ENCODE measurements at places on chromosomes 6 and 20.

DNA sequence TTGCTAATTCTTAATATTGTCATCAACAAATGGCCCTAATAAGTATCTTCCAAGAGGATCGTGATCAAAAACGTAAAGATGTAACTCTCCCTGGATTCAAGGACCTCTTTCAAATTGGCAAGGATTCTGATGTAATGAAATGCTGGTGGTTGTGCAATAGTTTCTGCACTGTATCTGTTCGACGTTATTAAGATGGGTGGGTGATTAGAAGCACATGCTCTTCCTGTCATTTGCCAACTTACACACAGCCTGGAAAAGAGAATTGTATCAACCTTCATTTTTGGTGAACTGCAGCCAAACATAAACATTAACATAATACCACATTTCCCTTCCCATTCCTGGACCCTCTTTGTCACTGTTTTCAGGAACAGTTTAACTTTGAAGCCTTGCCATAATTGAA is 9.8 kb downstream of the FOXQ1 start:
- DNase-seq = no peak

GRCh38 chr20:40599987-40600386 is 89.0 kb downstream of the MAFB start:
- no peak for DNase-seq

GRCh38 chr20:8578161-8578865 is 446.2 kb downstream of the PLCB1 start:
- DNase-seq = no peak

DNA sequence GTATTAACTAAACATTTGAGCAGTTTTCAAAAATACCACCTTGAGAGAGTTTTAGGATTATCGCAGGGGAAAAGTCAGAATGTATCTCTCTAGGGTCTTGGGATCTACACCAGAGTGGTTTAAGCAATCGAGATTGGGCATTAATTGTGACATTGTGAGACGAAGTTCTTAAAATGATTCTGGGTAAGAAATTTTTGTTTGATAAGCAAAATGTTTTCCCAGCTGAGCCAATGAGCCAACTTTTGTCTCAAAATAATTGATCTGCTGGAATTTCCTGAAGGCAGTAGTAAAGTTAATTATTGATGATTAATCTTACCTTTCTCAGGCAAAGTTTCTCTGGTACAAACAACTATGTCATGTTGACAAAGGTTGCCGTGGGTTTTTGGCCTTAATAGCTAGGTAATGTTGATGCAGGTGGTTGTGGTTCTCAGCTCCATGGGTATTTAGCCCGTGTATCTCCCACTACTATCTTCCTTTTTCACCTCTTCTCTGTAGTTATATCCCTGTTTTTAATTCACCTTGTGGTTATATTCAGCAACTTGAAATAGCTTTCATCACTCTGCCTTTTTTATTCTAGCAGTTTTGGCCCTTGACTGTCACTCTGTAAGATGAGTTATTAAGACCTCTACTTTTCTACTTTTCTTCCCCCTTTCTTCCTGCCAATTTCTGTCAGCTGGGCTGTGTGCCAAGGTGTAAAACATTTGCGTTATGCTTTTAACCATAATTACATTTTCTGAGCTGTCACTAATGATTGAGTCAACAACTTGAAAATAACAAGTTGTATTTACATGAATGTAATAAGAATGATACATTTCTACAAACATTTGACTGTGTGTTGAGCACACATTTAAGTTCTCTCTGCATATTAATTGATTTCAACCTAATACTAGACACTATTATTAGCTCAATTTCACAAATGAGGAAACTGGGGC is 368.3 kb upstream of the BTBD3 start:
- DNase-seq = no peak

DNA sequence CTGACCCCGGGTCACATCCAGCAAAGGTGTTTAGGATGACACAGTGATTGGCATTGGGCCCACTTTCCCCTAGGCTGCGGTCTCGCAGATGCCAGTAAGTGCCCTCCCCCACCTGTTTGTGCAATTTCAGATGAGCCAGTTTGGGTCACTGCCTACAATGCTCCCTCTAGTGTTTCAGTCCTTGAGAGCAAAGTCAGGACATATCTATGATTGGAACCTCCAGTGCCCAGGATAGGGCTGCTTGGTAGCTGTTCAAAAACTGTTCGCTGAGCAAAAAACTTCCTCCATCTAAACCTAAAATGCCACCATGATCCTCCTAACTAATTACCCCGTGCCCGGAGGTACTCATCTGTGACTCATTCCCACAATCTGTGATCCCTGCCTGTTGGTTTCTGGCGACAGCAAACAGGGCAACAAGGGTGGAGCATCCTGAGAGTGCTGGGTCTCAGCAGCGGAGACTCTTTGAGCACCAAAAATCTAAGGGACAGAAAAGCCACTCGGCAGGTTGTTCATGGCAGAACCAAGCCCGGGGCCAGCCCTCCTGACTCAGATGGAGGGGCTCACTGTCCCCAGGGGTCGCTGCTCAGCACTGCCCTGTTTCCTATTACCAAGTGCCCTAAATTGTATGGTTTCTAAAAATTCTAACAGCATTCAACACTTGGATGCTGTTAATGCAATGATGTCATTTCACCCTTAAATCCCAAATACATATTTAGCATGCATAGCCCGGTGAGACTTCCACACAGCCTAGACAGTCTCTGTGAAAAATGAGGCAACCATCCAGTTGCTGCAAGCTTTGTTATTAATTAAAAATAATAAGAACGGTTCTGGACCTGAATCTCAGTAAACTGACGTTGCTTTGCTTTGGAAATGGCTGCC is 5.0 kb downstream of the VSX1 start:
- DNase-seq = no peak

DNA sequence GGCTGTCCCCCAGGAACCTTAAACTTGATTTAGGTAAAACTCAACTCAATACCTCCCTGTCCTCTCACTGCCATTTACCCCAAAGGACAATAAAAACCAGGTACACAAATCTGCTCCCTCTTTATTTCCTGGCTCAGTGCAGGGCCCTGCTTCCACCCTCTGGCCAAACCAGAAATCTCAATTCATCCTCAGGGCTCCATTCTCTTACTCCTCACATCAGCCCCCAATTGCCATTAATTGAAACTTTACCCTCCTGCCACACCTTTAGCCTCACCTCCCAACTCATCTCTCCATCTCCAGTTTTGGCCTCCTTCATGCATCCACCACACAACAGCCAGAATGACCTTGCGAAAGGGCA is 10.5 kb downstream of the ZBTB2 start:
- no peak for DNase-seq

GRCh38 chr6:13395272-13396237 is 67.2 kb upstream of the TBC1D7 start:
- DNase-seq = peak; percentile 71

DNA sequence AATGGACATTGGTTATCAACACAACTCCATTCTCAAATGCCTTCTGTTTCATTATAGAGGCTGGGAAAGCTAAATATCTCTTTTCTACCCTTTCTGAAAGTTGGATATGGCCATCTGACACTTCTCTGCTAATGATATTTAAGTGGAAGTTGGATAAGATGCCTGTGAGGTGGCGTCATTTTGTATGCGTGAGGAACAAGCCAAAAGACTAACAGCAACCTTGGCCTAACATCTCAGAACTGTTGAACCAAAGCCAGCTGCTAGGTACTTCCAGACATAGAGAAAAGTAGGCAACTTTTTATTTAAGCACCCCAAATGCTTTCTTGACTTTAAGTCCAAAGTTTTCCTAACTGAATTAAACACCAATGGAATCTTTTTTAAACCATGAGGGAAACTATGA is 708.4 kb downstream of the CD109 start:
- DNase-seq = no peak

- DNase-seq = no peak
These were observed 10.4 kb upstream of the FOXP4 start for GRCh38 chr6:41535766-41536165.

DNA sequence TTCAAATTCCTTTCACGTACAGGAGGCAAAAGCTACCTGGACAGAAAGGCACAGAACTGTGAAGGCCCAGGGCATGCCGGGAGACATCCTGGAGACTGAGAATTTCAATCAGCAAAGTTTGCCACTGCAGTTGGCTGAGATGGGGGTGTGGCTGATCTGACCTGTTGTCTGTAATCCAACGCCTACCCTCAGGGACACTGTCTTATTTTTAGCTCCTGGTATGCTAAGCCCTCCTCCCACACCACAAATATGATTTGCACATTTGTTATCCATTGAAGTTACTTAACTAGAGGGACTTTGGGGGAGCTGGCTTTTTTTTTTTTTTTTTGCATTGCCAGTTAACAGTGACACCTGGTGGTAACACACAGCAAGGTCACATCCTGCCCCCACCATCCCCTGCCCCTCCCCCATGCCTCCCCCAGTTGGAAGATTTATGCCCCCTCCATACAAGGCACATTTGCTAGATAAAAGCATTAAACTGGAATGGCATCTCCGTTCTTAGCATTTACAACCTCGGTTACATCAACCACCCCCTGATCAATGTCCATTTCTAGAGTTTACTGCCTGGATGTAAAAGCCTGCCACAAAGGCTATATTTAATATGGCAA is 40.4 kb downstream of the TTI1 start:
- DNase-seq = no peak

DNA sequence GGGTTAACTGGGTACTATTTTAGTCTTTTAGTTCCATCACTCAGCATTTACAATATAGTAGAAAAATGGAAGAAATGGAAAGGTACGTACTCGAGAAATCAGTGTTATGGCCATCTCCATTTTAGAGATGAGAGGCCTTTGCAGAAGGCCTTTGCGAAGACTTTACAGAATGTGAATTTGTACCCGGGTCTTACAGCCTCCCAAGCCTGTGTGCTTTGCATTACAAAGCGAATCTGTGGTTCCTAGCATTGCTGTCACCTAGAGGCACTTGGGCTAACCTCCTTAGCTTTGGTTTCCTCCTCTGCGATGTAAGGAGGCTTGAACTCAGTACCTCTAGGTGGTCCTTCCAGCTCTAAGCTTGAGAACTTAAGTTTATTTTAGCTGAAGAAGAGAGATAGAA is 10.9 kb downstream of the VAPB start:
- DNase-seq = no peak

GRCh38 chr6:92810913-92811312 is 608.4 kb downstream of the EPHA7 start:
- DNase-seq = no peak

GRCh38 chr20:47230811-47231256 is 125.7 kb downstream of the ZMYND8 start:
- DNase-seq = no peak

GRCh38 chr20:49584418-49585382 is 16.8 kb upstream of the PTGIS start:
- no peak for DNase-seq

- no peak for DNase-seq
These were observed 1.8 kb upstream of the WRNIP1 start for GRCh38 chr6:2763345-2763841.

DNA sequence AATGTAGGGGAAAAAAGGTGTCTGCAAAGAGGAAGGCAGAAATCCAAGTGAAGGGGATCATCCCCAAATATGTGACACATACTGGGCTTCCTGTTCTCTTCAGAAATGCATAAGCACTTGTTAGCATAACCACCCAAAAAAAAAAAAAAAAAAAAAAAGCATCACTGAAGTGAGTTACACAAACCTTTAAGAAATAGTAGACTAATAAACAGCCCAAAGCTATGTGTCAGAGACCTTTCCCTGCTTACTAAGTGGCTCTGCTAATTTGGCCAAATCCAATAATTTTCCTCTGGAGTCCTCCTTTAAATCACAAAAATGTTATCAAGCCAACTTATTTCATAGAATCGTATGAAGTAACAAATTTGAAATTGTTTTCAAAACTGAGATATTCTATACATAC is 7.5 kb upstream of the DST start:
- no peak for DNase-seq

DNA sequence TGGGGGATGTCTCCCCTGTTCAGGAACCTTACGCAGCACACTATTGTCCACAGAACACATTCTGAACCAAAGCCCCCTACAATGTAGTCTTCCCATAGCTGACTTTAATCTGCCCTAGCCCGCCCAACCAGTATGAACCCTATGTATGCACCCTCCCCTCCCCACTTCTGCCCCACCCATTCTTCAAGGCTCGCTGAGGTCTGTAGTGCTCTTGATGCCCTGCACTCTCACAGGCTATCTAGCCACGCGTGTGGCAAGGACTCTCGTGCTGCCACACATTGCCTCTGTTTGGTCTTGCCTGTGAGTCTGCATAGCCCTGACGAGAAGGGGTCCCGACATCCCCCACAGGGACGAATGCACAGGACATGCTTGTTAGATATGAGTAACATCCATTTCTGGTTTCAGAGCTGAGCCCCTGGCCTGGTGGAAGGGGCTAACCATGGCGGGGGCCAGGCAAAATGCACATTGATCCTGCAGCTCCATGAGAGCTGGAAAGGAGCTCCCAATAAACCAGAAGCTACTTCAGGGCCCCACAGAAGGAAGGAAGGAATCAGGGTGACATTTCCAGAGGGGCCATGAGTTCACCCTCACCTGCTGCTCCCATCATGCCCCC is 22.6 kb downstream of the MOCS1 start:
- no peak for DNase-seq

- DNase-seq = no peak
These were observed 90.0 kb downstream of the PLG start for GRCh38 chr6:160791981-160792418.

GRCh38 chr6:73519926-73520687 is 725 bp downstream of the EEF1A1 start:
- DNase-seq = peak; percentile 47

GRCh38 chr6:11263291-11263775 is 30.9 kb upstream of the NEDD9 start:
- DNase-seq = no peak

DNA sequence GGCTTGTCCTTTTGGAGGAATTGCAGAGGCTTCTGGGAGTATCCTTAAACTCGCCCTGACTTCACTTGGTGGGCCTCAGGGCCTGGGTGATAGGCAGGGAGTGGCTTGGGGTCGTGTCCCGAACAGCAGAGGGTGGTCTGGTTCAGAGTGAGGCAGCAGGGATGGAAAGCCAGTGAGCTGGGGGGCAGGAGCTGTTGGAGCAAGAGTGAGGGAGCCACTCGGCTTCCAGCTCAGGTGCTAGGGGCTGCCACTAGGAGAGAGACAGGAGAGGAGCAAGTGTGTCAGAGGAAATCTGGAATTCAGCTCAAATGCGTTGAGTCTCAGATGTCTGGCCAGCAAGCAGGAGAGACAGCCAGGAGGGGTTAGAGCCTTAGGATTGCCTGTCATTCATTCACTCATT is 85.8 kb downstream of the DLGAP4 start:
- DNase-seq = no peak

Measured in omental fat pad (tissue), 4 donors.